Uterine smooth muscle cell (primary cell): ENCODE measurements at places on chromosomes 11 and 22. TPM values are rescaled to one million over a fixed set of nuclear protein-coding genes. Genes with fewer than 3 reads are reported as not detected.

STARD10 gene
- total RNA-seq: 13.6 and 25.2 TPM in 2 replicates

KRTAP5-10 gene
- total RNA-seq: not detected in 2 replicates

MUC5AC gene
- under 0.01 TPM in 1 of 2 replicates, not detected in the other for total RNA-seq

SAA1 gene
- 0.33 TPM in 1 of 2 replicates, not detected in the other for total RNA-seq

SFI1 gene
- total RNA-seq: 22.1 and 28.6 TPM in 2 replicates

PIWIL4 gene
- total RNA-seq: 1.4 and 1.7 TPM in 2 replicates

MCAM gene
- total RNA-seq: 20.5 and 27.0 TPM in 2 replicates

DEFB131B gene
- not detected in 2 replicates for total RNA-seq

LSP1 gene
- 0.33 and 0.62 TPM in 2 replicates for total RNA-seq

ESRRA gene
- 33.6 and 40.9 TPM in 2 replicates for total RNA-seq

ABTB2 gene
- 2.8 and 5.7 TPM in 2 replicates for total RNA-seq

MPEG1 gene
- total RNA-seq: not detected in 2 replicates

RAG1 gene
- total RNA-seq: 0.37 and 0.55 TPM in 2 replicates

LDHAL6A gene
- total RNA-seq: not detected in 2 replicates

APOBEC3B gene
- 2.4 and 7.5 TPM in 2 replicates for total RNA-seq

LINC01488 gene
- total RNA-seq: not detected in 2 replicates

SAA4 gene
- not detected in 2 replicates for total RNA-seq

MFNG gene
- total RNA-seq: under 0.01 and 0.25 TPM in 2 replicates

CDC42EP1 gene
- 11.5 and 15.1 TPM in 2 replicates for total RNA-seq

MS4A13 gene
- total RNA-seq: not detected in 2 replicates
